Kasumi-1 (cell line): ENCODE measurements at places on chromosomes 12 and 14.

- DNase-seq, result peak; percentile 36
Observed at GRCh38 chr14:74882103-74882920, 596 bp downstream of the DLST start.

GRCh38 chr14:78162202-78162601, 8.0 kb upstream of the NRXN3 start:
- DNase-seq, result peak; percentile 22

DNA sequence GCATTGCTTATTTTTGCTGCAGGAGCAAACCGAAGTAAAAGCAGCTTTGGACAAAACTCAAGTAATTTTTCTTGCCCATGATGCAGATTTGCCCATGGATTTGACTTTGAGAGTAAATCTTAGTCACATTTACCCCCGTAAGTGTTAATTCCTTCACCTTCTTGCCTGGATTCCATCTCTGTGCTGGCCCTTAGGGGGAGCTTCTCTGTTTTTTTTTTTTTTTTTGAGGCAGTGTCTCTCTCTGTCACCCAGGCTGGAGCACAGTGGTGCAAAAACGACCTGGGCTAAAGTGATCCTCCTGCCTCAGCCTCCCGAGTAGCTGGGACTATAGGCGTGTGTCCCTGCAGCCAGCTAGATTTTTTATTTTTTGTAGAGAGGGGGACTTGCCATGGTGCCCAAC, 210.2 kb downstream of the FUT8 start:
- no peak for DNase-seq

- no peak for DNase-seq
Observed at GRCh38 chr12:2540535-2540941, 254.2 kb upstream of the FKBP4 start.

- no peak for DNase-seq
Observed at GRCh38 chr12:105798256-105798845, 340.4 kb downstream of the NUAK1 start.

GRCh38 chr12:72432037-72432604, 160.0 kb downstream of the TRHDE start:
- no peak for DNase-seq

DNA sequence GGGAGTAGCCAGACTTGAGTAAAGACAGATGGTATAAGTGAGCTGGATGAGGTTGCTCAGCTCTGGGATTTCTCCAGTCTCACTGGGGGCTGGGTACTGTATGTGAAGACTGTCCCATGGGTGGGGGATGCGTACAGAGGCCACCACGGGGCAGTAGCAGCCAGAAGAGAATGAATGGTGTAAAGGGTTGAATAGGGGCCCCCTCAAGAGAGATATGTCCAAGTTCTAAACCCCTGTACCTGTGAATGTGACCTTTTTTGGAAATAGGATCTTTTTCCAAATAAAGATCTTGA, 21.8 kb upstream of the BCDIN3D start:
- DNase-seq, result no peak

GRCh38 chr14:20427231-20428009, 8.5 kb downstream of the KLHL33 start:
- DNase-seq, result peak; percentile 97

DNA sequence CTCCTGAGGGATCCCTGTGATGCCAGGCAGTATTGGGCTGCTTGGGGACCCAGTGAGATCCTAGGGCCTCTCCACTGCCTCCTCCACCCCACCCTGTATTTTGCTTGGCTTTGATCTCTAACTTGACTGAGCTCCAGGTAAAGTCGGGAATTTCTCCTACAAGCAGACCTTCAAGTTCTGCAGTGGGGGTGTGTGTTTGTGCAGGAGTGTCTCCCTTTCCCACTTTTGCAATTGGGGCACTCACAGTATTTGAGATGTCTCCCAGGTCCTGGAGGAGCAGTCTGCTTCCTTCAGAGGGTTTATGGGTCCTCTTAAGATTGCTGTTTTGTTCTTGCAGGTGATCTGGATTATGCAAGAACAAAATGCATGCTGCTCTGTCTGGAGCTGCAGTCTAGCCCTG, 68.9 kb downstream of the ALG10B start:
- no peak for DNase-seq

DNA sequence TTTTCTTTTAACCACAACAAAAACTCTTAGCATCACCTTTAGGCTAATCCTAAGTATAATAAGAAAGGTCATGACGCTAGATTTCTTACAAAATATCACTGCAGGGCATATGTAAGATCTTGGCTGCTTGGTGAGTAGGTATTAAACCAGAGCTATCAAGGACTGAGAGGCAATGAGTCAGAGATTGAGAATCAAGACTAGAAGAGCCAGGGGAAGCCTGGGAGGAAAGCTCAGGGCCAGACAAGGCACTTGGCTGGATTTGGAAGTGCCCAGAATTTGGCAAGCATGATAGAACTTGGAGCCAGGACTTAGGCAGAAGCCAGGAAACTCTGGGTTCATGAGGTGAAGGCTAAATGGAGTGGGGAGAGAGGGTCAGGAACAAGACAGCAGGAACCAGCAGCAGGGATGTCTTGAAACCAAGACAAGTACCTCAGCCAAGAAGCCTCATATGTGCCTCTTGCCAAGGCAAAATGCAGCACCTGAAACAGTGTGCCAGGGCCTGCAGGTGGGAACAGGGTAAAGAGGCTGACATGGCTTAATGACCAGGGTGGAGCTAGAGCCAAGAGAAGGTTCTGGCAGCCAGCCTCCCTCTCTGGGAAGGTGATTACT, 49.9 kb downstream of the PTHLH start:
- DNase-seq, result no peak

GRCh38 chr12:125023065-125023464, 29.6 kb downstream of the BRI3BP start:
- DNase-seq, result no peak

GRCh38 chr14:75312341-75312740, 33.7 kb downstream of the FOS start:
- peak; percentile 9 for DNase-seq

GRCh38 chr12:30959110-30959710, 32.7 kb downstream of the TSPAN11 start:
- DNase-seq, result no peak

DNA sequence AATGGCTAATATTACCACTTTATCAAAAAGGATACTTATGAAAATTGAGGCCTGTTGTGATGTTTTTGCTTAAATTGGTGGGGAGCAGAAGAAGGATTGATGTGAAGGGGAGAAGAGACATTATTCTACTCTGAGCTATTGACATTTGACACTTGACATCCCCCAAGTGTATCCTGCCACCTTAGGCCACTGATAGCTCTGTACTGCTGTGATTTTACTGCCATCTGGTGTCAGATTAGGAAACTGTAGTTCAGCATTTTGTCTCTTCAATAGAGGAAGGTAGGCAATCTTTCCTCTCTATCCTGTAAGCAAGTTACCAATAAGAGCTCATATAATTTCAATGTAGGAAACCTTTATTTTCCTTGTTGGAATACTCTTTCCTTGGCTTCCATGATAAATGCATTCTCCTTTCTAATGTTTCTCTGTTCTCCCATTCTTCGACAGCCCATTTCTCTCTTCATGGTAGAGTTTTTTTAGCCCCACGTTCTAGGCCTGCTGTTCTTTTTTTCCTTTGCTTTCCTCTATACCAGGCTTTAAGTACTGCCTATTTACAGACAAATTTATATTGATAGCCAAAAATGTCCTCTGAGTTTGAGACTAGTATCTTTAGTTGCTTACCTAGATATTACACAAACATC, 46.3 kb downstream of the PPHLN1 start:
- peak; percentile 95 for DNase-seq

GRCh38 chr12:120536064-120536791, 2.1 kb downstream of the RNF10 start:
- DNase-seq, result no peak

DNA sequence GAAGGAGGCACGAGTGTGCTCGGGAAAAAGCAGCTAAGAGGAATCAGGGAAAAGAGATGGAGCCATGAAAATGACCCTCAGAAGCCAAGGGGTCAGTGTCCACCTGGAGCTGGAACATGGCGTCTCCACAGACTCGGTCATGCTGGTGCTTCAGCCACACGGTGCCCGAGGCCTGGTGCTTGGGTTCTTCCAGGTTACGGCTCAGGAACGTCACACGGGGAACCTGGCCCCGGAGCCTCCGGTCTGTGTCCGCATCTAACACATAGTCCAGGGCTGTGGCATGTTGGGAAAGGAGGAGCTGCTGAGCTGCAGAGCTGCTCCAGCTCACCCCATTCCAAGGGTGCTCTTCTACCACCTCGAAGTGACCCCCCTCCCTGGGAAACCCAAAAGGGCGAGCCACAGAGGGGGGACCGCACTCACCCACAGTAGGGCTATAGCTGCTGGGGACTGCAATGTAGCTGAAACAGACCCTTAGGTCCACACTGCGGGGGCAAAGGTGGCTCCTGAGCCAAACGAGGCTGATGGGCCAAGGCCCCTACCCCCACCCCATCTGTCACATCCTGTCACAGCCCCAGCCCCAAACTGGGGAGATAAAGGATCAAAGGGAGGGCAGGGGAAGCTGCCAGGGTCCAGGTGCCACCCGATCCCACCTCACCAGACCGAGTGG, 10.8 kb downstream of the ITGA7 start:
- DNase-seq, result no peak

GRCh38 chr12:51898506-51898905, 8.8 kb upstream of the ACVRL1 start:
- no peak for DNase-seq

DNA sequence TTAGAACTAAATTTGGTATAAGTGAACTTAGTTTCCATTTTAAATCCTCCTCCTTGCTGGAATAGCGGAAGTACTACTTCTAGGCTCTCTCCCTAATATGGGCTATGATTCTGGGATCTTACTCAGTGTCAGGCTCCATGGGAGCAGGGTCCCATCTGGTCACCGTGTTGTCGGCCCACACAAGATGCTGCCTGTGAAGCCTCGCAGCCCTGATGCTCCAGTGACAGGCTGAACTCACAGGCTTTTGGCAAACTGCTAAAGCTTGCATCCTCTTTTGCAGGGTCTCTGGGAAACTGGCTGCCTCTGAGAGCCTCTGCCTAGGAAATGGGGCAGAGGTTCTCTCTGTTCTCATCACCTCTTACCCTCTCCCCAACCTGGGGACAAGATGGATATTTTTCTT, 88.4 kb downstream of the RPAP3 start:
- DNase-seq, result no peak

- DNase-seq, result no peak
Observed at GRCh38 chr14:96876747-96877146, 79.6 kb downstream of the VRK1 start.

GRCh38 chr12:12194206-12194605, 72.6 kb downstream of the LRP6 start:
- DNase-seq, result no peak

DNA sequence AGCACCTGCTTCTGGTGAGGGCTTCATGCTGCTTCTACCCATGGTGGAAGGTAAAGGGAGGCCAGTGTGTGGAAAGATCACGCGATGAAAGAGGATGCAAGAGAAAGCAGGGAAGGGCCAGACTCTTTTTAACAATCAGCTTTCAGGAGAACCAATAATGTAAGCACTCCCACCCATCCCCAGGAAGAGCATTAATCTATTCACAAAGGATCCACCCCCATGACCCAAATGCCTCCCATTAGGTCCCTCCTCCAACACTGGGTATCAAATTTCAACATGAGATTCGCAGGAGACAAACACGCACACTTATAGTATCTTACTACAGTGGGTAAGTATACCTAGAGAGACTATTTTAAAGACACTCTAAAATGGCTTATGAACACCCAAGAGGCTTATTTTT, 80.5 kb upstream of the TMCC3 start:
- no peak for DNase-seq

DNA sequence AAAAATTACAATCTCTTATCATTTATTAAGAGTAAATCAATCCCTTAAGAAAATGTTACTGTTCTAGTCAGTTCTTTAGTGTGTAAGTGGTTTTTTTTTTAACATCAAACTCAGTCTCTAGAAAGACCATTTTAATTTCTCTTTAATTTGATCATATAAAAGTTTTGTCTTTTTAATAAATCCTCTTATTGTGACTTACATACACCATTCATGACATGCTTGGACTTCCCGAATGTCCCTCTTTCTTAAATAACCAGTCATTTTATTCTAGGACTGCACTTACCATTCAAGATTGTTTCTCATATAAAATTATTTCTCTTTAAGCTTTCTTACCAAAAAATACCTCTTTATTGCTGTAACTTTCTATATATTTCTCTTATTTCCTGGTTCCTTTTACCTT, 60.8 kb upstream of the EVL start:
- DNase-seq, result no peak

DNA sequence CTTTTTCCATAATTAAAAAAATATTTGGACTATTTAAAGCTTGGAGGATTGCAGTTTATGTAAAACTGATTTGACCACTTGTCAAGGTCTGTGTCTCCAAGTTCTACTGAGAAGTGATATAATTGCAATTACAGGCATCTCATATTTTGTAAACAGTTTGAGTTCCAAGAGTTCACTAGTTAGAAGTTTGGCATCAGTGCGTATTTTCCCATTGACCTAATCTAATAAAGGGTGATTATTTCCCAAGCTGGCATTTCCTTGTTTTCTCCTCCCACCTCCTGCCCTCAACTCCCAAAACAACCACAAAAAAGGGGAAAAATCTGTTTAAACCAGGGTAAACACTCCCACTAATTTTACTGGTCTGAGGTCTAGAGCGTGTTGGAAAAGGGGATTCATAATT, 3.0 kb upstream of the MYF6 start:
- no peak for DNase-seq

DNA sequence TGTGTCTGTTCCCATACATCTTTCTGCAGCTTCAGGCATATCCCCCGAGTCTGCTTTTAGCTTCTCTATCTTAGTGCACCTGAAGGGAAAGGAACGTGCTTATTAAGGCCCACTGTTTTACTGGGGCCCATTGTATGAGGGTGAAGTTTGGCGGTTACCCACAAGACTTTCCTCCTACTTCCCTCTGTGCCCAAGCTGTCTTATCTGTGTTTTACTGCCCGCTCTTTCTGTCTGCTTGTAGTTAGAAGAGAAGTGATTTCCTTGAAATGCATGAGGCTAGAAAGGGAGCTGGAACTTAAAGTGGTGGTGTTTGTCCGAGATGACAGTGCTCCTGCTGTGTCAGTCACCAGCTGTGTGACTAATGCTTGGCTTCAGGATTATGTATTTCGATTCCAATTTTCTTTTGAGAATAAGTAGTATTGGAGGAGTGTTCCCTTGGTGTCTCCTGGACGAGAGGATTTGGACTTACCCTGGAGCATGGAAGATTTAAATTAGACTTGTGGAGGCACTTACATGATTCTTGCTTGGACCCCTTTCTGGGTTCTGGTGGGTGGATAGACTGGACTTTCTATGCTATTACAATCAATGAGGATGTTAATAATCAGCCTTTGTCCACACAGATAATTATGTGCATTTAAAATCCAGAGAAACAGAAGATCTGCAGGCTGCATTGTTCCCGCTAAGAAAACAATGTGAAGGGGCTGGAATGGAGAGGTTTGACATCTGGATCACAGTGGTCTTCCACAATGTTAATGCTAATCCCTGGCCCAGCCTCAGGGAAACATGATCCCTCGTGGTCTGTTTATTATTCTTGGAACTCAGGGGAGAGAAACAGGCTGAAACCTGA, 13.9 kb upstream of the KRT86 start:
- no peak for DNase-seq

DNA sequence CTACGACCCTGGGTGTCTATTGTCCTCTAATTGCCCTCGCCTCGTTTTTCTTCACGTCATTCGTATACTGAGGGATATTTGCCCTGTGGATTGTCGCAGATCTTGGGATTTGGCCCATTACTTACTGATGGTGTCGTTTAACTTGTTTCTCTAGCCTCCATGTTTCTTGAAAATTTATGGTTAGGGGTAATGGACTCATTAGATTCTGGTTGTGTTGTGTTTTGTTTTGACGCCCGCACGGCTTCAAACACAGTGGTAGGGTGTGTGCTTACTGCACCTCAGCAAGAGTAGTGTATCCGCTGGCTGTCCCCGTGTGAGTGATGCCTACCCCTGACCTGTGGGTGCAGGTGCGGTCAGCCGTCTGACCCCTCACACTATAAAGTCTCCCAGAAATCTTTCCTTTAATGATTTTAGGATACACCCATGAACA, 874 bp upstream of the RNU6-8 start:
- no peak for DNase-seq
